ENCODE measurements at places on chromosomes 11 and 22.

GRCh38 chr11:129434641-129435498, 59.2 kb downstream of the BARX2 start:
- no peak for DNase-seq

DNA sequence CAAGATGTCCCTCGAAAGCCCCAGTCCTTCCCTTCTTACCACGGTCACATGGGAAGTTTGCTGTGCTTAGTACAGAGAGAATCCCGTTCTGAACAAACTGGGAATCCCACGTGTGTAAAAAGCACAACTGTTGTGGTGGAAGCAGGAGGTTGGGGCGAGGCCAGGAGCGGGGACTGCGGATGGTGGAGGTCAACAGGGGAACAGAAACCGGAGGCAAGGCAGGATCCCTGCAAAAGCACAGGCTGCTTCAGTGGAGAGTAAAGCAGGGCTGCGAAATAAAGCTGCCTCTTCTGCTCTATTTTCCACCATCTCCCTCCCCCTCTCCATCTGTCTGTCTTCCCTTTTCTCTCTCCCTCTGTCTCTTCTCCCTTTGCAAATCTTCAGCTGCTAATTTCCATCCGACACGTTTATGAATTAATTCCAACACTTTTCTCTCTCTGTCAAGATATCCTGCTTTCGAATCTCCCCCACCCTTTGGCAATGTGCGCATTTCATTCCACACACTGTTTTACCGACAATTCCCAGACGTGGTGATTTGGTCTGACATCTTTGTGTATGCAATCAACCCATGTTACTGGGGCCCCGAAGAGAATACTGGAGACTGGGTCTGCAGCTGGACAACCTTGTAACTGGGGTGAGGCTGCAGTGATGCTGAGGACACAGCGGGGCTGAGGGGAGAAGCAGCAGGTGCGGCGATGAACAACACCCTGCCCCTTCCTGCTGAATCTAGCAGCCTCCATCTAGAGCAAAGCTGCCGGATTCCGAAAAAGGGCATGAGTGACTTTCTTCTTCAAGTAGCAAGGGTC, 571.8 kb downstream of the OPCML start:
- DNase-seq: no peak

- no peak for DNase-seq
Observed at GRCh38 chr11:826836-827145, 928 bp upstream of the CRACR2B start.

DNA sequence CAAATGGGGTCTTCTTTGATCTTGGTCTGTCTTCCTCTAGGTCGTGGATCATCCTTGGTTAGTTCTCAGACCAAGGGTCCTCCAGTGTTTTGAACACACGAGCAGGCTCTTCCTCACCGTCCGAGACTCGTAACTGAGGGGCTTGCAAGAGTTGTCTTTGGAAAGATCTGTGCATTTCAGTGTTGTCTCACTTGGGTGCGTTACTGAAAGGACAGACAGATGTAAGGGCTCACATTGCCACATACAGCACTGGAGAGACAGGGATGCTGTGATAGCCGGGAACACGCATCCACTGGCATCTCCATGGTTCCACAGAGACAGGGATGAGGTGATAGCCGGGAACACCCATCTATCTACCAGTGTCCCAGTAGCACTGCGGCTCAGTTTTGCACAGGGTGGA, 15.7 kb downstream of the GLB1L2 start:
- no peak for DNase-seq

- DNase-seq: no peak
Observed at GRCh38 chr22:26931471-26931870, 274.1 kb downstream of the MIAT start.

- no peak for DNase-seq
Observed at GRCh38 chr22:23503142-23503541, 76.9 kb downstream of the IGLL1 start.

- no peak for DNase-seq
Observed at GRCh38 chr22:49958931-49959781, 1.4 kb upstream of the PIM3 start.

GRCh38 chr11:132114185-132114584, 743.8 kb downstream of the NTM start:
- no peak for DNase-seq

DNA sequence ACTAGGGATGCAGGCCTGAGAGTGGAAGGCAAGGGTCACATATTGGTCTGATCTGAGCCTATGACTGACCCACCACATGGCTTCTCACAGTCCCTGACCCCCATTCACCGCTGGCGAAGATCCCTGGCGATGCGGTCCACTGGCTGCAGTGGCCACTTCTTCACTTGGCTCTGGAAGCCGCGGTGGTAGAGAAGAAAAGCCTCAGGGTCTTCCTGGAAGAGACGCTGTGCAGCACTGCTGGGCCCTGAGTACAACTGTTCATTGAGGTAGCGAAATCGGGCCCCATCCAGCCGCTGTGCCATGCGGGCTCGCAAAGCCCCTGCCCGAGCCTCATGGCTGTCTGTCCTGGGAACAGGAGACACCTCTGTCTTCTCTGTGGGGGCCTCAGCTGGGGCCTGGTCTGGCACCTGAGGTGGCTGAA, 2.4 kb downstream of the RRP8 start:
- DNase-seq: no peak

DNA sequence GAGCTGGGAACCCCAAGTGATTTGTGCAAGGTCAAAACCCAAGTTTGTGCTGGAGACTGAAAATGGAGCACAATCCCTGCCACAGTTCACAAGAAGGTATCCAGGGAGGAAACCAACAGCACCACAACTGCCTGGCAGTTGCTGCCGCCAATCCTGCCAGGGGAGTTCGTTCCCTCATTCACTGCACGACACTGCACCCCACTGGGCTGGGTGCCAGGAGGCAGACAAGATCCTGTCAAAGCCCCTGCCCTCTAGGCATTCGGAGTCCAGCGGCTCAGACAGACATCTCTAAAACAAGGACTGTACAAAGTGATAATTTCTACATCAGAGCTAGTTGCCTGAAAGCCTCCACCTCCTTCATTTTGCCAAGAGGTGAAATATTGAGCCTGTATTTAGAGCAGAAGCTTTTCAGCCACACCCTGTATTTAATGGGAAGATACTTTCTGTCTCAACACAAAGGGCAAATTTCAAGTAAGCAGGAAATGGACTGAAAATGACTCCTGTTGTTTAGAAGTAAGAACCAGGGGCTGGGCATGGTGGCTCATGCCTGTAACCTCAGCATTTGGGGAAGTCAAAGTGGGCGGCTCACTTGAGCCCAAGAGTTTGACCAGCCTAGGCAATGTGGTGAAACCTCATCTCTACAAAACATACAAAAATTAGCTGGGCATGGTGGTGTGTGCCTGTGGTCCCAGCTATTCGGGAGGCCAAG, 277.4 kb upstream of the NARS2 start:
- no peak for DNase-seq

GRCh38 chr11:118380571-118380970, 20.8 kb upstream of the ATP5MG start:
- DNase-seq: no peak

- DNase-seq: no peak
Observed at GRCh38 chr11:61541598-61541997, 33.0 kb downstream of the LRRC10B start.

DNA sequence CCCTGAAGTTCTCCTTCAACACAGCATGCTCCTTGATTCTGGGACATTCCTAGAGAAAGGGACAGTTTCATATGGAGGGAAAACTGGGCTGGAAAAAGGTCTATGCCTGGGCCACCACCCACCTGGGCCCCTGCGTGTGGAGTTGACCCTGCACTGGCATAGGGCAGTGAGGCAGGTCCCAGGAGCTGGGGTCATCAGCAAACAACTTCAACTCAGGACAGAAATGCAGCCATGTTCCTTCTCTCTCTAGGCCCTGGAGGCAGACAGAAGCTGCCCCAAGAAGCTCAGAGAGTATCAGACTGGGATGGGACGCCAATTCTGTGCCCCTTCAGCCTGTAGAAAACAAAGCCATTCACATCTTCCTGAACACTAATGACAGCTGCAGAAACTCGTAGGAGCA, 34.9 kb downstream of the RTL6 start:
- DNase-seq: no peak

DNA sequence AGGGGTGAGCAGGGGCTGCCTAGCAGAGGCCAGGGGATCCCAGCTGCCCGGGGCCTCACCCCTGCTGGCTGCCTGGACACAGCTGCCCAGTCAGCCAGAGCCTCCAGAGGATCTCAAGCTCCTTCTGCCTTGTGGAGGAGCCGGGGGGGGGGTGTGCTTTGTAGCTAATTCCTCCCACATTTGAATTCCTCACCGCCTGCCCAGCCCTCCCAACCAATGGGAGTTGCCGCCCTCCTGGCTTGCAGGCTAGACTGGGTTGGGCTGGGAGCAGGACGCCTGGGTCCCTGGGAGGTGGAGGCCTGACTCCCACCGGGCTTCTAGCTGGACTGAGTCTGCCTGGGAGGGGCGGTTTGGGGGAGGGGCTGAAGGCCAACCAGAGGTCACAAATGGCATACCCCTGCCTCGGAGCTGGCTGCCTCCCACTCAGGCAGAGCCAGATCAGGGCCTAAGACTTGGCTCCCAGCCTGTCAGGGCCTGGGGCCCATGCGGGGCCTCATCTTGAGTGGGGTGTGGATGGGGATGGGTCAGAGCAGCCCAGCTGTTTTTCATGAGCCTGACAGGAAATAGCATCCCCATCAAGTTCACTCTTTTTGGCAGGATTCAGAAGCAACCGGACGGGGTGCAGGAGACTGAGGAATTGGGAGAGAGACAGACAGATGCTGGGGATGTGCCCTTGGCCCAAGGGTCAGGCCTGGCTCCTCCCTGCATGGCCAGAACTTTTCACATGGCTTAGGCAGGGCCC, 29.2 kb upstream of the PDE2A start:
- no peak for DNase-seq

DNA sequence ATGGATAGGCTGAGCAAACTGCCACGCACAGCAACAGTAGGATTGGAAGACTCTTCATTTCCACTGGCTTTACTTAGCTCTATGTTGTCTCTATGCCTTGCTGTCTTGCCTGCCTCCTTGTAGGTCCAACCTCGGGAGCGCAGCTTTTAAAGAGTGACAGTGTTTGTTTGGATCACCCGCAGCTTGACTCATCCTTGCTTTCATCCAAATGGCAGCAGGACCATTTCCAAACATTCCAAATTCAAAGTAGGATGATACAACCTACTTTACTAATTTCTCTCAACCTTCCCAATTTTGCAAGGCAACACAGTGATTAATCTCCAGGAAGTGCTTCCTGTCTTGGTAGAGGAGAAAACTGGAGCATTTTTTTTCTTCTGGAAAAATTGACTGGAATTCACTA, at the start of gene MMP3:
TSS of gene MMP3 (minus strand) at position 121 of the 400 bp plus-strand sequence. CDS start at position 58, 63 bp downstream.
- DNase-seq: no peak

DNA sequence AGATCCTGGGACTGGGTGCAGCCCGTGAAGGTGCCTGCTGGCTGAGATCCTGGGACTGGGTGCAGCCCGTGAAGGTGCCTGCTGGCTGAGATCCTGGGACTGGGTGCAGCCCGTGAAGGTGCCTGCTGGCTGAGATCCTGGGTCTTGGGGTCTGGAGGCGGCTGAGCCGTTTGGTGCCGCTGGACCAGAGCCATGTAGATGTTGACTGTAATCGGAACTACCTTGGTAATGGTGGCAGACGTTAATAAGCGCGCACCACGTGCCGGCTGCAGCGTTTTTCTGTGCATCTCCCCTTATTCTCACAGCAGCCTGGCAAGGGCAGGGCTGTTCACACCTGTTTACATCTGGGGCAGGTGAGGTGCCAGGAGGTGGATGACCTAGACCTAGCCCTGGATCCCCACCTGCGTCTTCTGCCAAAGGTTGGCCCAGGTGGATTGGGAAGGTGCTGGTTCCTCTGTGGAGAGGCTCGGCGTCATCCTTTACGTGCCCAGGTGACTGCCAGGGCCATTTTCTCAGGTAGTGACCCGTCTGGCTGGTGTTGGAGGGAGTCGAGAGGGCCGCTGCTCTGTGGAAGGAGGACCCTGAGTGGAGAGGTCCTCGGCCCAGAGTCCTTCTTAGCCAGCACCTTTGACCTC, 382.5 kb downstream of the TBC1D22A start:
- no peak for DNase-seq

DNA sequence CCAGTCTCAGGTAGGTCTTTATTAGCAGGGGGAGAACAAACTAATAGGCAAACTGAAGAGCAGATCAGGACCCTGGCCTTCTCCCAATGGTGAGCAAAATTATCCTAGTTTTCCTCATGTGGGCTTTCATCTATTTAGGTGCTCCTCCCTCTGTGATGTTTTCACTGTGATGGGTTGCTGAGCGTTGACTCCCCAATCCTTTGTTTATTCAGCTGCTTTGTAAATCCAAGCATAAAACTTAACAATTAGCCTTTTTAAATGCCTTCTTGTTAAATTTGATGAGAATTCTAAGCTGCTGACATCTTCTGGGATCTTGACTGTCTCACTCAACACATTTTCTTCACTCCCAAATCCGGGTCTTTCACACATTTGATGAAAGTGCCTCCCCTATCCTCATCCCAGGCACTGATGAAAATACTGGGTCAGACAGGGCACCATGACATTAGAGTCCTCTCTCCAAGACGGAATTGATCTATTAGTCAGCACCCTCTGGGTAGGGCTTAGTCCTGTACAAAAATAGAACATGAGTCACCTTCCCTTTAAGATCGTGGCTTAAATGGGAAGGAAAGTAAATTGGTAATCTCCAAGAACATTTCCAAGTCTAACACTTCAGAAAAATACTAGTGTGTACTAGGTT, 199.3 kb upstream of the ISX start:
- DNase-seq: no peak

DNA sequence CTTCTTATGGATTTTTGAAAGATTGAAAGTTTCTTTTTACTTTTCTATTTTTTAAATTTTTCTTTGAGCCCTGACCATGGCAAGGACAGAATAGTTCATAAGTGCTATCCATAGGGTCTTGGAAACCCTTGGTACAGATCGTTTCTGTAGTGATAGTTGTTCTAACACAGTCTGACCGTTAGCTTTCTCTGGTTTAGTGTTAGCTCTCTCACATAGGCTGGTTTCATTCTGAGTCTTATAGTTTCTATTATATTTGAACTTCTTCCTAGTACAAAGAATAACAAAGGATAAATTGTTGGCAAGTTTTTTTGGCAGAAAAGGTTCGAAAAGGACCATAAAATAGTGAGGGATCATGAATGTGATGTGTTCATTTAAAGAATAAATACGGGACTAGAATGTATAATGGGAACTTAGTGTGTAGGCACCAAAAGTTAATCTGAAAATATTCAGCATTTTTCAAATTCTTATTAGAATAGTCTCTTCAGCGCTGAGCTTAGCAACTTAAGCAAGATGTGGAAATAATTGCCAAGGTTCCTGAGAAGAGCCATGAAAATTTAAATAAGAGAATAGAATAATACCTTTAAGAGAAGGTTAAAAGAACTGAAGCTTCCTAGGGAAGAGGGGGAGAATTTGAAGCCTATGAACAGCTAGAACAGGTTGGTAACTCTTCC, 24.1 kb downstream of the FDX1 start:
- no peak for DNase-seq
